AG10803 (cell line): ENCODE measurements at places on chromosomes 6 and 20.

DNA sequence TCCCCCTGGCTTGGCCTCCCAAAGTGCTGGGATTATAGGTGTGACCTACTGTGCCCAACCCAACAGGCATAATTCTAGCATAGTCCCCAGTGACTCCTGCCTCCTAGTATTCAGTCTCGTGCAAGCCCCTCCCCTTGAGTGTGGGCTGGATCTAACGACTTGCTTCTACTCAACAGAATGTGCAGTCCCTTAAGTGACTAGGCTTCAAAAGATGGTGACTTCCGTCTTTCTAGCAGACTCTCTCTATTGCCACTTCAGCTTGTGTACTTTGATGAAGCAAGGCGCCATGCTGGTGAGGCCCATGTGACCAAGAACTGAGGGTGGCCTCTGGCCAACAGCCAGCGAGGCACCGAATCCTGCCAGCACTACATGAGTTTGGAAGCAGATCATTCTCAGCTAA is 109.6 kb upstream of the TRAF3IP2 start:
- DNase-seq: no peak

DNA sequence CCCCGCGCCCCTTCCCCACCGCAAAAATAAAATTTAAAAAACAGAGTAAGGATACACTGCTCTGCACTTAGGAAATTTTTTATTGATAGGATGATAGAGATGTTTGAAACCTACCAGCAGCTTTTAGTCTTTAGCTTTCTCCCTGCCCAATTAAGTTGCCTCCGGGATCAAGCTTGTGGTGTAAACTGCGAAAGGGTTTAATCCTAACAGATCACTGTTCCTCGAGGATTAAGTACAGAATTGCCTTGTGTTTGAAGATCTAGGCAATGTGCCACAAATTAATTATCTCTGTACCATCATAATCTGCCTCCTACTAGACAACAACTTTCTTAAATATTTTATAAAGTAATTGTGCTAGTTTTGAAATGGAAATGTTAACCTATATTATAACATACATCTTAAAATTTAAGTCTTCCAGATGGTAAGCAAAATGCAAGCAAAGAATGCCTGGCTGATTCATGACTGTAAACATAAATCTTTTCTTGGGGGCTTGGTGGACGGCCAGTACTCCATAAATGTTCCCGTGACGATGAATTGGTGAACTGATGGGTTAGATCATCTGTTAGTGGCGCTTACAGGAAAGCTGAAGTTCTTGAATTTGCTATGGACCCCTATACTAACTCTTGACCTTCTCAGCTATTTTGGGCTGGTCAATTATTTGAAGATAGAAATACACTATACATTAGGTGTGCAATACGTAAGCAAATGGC is 58.0 kb upstream of the ARHGAP18 start:
- no peak for DNase-seq

- DNase-seq: no peak
Measured at GRCh38 chr20:12638633-12639312, 370.0 kb upstream of the SPTLC3 start.

GRCh38 chr6:116714296-116714695 is 33.3 kb downstream of the KPNA5 start:
- no peak for DNase-seq

DNA sequence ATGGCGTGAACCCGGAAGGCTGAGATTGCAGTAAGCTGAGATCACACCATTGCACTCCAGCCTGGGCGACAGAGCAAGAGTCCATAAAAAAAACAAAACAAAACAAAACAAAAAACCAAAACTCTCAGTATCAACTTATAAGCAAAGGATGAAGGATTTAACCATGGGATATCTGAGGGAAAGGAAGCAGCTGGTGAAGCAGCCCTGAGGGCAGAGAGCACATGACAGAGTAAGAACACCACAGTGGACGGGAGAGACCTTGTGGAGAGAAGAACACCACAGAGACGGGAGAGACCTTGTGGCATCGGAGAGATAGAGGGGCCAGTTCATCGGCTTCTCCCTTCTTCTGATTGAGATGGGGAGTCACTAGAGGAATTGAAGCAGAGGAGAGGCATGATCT is 697.2 kb downstream of the HDGFL1 start:
- no peak for DNase-seq

- DNase-seq: no peak
Measured at GRCh38 chr20:2887715-2888114, 14.4 kb downstream of the PTPRA start.

DNA sequence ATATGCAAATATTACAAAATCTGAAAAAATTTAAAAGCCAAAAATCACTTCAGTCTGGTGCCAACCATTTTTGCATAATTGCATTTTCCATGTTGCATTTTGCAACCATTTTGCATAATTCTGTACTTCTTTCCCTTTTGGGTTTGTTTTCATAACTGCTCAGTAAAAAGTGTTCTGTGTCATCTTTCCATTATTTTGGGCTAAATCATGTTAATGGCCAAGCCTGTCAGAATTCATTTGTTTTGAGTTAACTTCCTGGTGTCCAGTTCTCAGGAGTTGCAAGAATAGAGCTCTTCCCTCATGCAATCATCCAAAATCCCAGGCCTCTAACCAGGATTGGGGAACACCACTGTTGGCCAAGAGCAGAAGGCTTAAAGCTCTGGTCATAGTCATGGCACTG is 133.6 kb downstream of the MTHFD1L start:
- peak; percentile 86 for DNase-seq

DNA sequence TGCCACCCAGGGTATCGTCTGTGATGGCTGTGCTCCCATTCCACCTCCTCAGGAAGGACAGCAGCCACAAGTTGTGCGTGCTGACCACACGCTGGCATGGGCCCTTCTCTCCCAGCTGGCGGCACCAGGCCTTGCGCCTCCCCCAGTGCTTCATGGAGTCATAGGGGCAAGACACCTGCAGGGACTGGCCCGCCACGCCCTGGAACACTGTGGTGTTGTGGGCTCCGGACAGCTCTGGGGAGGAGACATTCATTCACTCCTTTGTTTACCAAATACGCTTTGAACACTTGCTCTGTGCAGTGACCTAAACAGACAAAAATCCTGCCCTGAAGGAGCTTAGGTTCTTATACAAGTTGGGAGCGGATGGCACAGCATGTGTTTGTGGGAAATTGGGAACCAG is 1.5 kb downstream of the TREM2 start:
- DNase-seq: no peak

GRCh38 chr6:15994814-15995459 is 133.9 kb upstream of the MYLIP start:
- no peak for DNase-seq

GRCh38 chr6:35485402-35485877 is 11.4 kb downstream of the TEAD3 start:
- peak; percentile 64 for DNase-seq

DNA sequence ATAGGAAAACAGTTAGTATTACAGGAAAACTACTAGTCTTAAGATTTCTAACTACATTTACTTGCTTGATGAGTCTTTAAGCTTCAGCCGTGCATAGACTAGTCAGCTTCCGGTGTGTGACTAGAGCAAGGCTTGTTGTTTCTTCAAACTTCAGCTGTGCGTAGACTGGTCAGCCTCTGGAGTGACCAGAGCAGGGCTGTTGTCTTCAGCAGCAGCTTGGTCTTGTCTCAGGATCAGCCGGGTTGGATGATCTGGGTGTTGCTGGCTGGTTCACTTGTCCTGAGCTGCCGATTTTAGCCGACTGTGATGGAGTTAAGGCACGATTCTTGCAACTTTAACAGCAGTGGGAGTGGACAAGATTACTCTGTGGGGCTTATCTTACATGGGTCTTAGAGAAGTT is 44.7 kb downstream of the HLA-C start:
- DNase-seq: no peak

DNA sequence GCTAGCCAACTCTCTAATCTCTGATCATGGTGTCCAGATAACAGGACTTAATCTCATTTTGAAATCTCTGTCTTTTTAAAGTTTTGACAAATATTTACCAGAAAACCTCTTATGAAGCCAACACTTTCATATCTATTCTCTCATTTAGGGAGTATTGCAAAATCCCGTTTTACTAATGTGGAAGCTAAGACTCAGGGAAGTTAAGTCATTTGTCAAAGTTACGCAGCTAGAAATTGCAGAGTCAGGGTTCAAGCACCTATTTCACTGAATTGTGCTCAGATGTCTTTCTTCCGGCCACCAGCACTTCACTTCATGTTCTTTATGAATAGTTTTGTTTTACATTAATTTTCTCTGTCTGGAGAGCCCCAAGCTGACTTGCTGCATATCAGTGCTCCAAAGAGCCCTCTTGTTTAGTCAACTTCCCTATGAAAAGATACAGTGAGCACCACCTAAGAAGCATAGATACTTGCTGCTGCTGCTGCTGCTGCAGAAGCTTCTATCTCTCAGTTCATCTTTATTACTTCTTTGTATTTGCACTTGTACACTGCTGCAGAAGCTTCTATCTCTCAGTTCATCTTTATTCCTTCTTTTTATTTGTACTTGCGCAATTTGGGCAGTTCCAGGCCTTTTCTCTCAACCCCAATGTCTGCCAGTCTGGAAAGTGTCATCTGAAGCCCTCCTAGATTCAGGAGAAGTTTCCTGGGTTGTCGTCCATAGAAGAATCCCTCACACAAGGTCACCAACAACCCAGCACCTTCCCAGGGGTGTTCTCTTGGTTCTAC is 329.7 kb downstream of the MAFB start:
- DNase-seq: no peak

- no peak for DNase-seq
Measured at GRCh38 chr20:57705127-57705899, 4.5 kb downstream of the PMEPA1 start.

DNA sequence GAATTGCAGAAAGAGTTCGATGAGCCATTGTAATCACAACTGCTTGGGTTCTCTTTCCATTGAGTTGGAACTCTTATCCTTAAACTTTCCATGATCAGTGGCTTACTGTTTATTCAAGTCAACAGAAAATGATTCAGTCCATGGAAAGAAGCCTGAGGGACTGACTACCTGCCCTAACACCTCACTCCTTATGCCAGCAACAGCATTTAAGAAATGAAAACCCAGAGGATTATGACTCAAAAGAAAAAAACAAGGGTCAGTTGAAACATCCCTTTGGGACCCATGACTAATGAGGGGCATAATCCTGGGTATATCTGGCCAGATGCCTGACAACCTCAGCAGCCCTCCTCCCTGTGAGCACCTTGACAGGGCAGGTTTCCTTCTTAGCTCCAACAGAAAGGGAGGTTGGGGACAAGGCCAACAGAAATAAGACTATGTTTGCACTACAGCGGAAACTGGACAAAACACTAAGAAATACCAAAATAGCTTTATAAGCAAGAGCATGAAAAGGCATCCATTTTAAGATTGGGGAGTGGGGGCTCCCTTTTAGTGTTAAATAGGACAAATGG is 106.7 kb downstream of the MAP3K5 start:
- no peak for DNase-seq

- no peak for DNase-seq
Measured at GRCh38 chr20:7155794-7156193, 388.3 kb downstream of the BMP2 start.

DNA sequence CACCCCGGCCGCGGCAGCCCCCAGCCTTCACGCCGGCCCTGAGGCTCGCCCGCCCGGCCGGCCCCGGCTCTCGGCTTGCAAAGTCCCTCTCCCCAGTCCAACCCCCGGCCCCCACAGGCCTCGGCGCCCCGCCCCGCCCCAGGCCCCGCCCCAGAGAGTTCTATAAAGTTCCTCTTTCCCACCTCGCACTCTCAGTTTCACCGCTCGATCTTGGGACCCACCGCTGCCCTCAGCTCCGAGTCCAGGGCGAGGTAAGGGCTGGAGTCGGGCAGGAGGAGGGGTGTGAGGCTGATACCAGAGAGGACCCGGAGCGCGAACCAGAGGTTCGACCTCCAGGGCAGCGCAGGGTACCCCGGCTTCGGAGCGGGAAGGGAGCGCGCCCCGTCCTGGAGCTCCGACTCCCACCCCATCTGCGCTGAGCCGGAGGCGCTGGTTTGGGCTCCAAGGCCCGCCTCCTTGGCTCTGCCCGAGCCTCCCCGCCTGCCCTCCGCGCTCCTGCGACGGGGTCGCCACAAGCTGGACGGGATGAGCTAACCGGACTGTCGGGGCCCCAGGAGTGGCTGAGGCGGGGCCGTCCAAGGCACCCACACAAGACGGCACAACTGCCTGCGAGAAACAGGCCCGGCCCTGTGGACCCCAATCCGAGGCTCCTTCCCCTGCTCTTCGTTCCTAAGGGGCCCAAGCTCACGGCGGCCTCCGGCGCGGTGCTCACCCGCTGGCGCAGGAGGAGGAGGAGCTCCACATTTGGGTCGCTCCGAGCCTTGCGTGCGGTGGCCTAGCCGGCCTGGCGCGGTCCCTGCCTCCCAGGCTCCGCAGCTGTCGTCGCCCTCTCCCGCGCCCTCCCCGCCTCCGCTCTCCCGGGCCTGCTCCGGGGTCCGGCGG is at the start of gene IRF4:
Gene IRF4 (plus strand): TSS at position 194 of the 882 bp plus-strand sequence. CDS start 1,401 bp downstream, outside the sequence.
- DNase-seq: no peak

GRCh38 chr6:127606131-127606562 is 29.2 kb downstream of the C6orf58 start:
- peak; percentile 40 for DNase-seq

DNA sequence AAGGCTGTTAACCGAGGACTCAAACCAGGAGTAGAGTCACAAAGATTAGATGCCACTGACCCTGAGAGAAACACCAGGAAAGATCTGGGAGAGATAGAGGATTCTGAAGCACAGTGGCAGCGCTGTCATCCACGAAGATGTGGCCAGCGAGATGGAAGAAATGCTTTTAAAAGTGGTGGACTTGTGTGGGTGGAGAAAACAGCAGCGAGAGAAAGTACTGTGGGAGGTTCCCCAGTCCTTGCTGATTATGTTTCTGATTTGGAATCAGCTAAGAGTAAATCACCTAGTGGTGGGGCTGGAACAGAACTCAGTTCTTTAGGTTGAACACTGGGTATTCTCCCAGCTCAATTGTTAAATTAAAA is 435 bp upstream of the ZNF322 start:
- peak; percentile 17 for DNase-seq

DNA sequence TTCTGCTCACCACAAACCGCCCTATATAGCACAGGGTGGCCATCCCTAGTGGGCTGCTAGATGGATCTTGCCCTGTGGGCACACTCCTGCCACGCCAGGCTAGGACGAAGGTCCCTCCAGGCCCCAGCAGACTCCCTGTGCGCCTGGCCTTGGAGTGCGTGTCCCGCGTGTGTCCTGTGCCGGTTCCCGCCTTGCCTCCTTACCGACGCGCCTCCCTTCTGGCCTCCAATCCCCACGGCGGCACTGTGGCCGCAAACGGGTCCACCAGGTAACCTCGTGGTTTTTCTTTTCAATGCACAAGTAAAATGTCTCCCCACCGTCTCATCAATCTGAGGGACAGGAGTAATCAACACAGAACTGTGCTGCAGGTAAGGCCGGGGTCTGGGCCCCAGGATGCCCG is 133.8 kb upstream of the PHACTR3 start:
- no peak for DNase-seq

DNA sequence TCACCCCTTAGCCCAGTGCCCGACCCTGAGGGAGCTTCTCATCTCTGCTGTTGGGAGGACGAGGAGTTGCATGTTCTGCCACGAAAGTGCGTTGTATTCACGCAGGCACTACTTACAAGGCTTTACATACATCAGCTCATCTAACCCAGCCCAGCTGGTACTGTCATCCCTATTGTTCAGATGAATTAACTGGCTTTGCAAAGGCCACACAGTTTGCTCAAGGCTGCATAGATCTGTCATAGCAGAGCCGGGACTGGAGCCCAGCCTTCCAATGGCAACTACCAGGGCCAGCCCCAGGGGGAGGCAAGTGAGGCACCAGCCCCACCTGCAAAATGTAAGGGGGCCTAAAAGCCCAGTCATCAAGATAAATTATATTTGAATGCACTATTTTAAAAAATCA is 257.6 kb downstream of the NFATC2 start:
- DNase-seq: no peak

- no peak for DNase-seq
Measured at GRCh38 chr20:62031462-62032092, 34.1 kb downstream of the TAF4 start.

GRCh38 chr6:90375681-90376439 is 79.2 kb upstream of the BACH2 start:
- peak; percentile 72 for DNase-seq
